Upper lobe of right lung (tissue), 1 donor: ENCODE measurements at places on chromosomes 11 and 22.

- no peak overlapping the region for H3K27ac ChIP-seq
- H3K36me3 ChIP-seq: no peaks in the 10 kb centered on the region
- H3K27me3 ChIP-seq: peaks cover 50% of the 10 kb centered on the region
- peaks cover 13% of the 10 kb centered on the region for H3K4me1 ChIP-seq
These were observed 1.8 kb downstream of the CALCB start for GRCh38 chr11:15075162-15075526.

DNA sequence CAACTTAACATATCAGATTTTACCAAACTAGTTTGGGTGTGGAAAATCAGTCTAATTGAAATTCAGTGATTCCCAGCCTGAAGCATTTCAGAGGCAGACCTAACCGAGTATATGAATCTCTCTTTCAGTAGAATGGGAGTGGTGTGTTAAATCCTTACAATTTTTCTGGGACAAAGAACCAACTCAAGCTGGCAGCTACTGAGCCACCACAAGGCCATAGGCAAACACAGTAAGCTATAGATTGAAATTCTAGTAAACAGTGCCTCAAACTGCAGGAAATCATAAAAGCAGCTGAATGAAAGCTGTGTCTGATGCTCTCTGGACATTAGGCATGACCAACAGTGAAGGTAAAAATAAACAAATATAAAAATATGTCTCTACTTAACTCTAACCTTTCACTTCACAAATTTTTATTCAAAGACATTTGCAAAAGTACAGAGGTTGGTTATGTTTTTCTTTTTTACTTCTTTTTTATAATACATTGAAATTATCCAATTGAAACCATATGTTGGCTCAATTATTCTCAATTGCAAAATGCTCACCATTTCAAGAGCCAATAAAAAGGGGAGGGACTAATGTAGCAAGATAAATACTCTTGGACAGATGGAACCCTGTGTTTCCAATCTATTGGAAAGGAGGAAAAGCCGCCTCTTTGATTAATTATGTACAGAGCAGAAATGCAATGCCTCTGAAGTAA lies 35.8 kb upstream of the FIBIN start:
- no peaks in the 10 kb centered on the region for H3K27me3 ChIP-seq
- H3K36me3 ChIP-seq: no peaks in the 10 kb centered on the region
- no peak overlapping the region for H3K27ac ChIP-seq
- H3K4me3 ChIP-seq: no peak overlapping the region
- no peaks in the 10 kb centered on the region for H3K4me1 ChIP-seq
- DNase-seq: no peak

GRCh38 chr11:19800162-19800561 lies 87.5 kb downstream of the NAV2 start:
- H3K36me3 ChIP-seq: no peaks in the 10 kb centered on the region
- no peak overlapping the region for H3K4me3 ChIP-seq
- peaks cover 9% of the 10 kb centered on the region for H3K4me1 ChIP-seq
- no peak overlapping the region for H3K27ac ChIP-seq

GRCh38 chr11:47786373-47786772 lies 19.2 kb upstream of the FNBP4 start:
- H3K27me3 ChIP-seq: no peaks in the 10 kb centered on the region
- no peak overlapping the region for H3K27ac ChIP-seq
- peaks cover 99% of the 10 kb centered on the region for H3K36me3 ChIP-seq
- no peak overlapping the region for H3K4me3 ChIP-seq
- H3K4me1 ChIP-seq: no peaks in the 10 kb centered on the region

DNA sequence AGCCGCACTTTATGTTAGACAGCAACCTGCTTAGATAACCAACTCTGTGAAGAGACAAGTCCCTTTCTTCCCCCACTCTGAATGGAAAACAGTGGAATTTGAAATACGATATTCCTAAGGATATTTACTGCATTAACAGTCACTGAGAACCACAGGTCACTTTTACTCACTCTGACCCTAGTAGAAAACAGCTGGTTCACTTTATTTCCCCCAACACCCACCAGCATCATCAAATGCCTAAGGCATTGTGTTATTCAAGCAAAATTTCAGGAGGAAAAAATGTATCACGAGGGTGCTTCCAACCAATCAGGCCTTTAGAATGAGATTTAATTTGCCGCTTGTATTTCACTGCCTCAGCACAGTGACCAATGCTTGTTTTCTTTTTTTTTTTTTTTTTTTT lies 1134.1 kb upstream of the CCDC90B start:
- no peaks in the 10 kb centered on the region for H3K27me3 ChIP-seq
- no peaks in the 10 kb centered on the region for H3K36me3 ChIP-seq
- DNase-seq: no peak

GRCh38 chr11:105202422-105202821 lies 62.9 kb upstream of the CARD18 start:
- DNase-seq: no peak
- H3K36me3 ChIP-seq: no peaks in the 10 kb centered on the region
- H3K27ac ChIP-seq: no peak overlapping the region
- no peak overlapping the region for H3K4me3 ChIP-seq
- H3K4me1 ChIP-seq: no peaks in the 10 kb centered on the region

DNA sequence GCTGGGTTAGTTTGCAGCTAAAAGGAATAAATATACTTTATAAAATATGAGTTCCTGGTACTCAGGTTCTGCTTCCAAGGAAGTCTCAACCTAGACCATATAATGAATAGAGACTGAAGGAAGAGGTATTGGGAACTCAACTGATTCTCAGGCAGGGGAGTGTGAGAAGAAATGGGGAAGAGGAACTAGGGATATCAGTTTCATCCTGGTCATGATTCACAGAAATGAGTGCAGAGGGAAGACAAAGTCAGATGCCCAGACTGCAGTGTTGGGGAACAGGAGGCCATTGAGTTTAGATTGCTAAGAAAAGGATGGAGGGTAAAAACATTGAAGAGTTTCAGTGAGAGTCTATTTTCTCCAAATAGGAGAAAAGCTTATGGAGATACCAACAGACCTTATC lies 28.8 kb downstream of the PLAAT5 start:
- no peak for DNase-seq
- no peak overlapping the region for H3K4me3 ChIP-seq
- no peaks in the 10 kb centered on the region for H3K4me1 ChIP-seq
- no peaks in the 10 kb centered on the region for H3K36me3 ChIP-seq
- H3K27me3 ChIP-seq: no peaks in the 10 kb centered on the region
- H3K27ac ChIP-seq: no peak overlapping the region

GRCh38 chr11:45141171-45141570 lies 5.3 kb upstream of the PRDM11 start:
- H3K27me3 ChIP-seq: no peaks in the 10 kb centered on the region
- H3K4me1 ChIP-seq: no peaks in the 10 kb centered on the region
- H3K27ac ChIP-seq: no peak overlapping the region

- peak overlapping the region; percentile 7 for H3K4me3 ChIP-seq
- no peaks in the 10 kb centered on the region for H3K36me3 ChIP-seq
- peaks cover 31% of the 10 kb centered on the region for H3K4me1 ChIP-seq
- no peak for DNase-seq
These were observed 18.6 kb downstream of the IRAG1 start for GRCh38 chr11:10674911-10675440.

DNA sequence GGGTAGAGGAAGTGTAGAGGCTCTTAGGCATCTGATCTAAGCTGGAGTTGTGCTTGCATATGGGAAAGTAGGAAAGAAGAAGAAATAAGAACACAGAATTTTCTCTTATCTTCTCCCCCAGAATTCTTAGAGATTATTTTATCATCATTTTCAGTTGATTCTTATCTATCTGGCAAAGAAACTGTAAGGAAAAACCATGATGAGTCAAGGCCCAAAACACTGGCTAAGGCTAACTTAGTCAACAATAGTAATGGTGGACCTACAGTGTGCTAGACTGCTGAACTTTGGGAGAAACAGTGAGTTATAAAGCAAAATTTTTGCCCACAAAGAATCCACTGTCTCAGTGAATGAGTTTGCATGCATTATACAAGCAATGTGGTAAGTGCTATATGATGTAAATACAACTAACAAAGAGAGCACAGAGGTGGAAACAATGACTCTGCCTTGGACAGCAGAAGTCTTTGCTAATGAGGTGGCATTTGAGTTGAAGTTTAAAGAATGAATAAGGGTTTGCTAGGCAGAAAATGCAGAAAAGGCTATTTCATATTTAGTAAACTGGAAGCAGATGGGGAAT lies 344.5 kb upstream of the PLET1 start:
- no peaks in the 10 kb centered on the region for H3K4me1 ChIP-seq
- no peaks in the 10 kb centered on the region for H3K27me3 ChIP-seq
- no peak for DNase-seq
- no peak overlapping the region for H3K27ac ChIP-seq
- H3K36me3 ChIP-seq: no peaks in the 10 kb centered on the region
- no peak overlapping the region for H3K4me3 ChIP-seq

DNA sequence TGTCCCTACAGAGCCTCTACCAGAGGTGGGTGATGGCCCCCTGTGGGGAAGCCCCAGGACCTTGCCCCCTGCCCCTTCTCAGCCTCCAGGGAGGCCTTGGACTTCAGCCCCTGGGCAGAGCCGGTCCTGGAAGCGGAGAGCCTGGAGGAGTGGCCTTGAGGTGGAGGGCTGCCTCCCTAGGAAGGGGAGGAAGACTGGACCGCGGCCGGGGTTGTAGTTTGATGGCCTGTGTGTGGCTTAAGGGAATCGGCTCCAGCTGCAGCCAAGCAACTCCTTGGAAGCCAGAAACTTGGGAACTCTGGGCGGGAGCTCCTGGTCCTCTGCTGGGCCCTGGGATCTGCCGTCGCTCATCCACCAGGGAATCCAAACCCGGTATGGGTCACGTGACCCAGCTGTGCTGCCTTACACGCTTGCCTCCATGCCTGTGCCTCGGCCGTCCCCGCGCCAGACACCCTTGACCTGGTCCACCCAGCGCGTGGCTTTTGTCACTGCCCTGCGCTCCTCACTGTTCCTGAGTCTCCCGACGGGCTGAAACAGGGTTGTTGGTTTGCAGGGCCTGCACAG lies 23.5 kb upstream of the ARHGAP8 start:
- DNase-seq: no peak
- H3K4me3 ChIP-seq: no peak overlapping the region
- peak overlapping the region; percentile 70 for H3K27ac ChIP-seq

DNA sequence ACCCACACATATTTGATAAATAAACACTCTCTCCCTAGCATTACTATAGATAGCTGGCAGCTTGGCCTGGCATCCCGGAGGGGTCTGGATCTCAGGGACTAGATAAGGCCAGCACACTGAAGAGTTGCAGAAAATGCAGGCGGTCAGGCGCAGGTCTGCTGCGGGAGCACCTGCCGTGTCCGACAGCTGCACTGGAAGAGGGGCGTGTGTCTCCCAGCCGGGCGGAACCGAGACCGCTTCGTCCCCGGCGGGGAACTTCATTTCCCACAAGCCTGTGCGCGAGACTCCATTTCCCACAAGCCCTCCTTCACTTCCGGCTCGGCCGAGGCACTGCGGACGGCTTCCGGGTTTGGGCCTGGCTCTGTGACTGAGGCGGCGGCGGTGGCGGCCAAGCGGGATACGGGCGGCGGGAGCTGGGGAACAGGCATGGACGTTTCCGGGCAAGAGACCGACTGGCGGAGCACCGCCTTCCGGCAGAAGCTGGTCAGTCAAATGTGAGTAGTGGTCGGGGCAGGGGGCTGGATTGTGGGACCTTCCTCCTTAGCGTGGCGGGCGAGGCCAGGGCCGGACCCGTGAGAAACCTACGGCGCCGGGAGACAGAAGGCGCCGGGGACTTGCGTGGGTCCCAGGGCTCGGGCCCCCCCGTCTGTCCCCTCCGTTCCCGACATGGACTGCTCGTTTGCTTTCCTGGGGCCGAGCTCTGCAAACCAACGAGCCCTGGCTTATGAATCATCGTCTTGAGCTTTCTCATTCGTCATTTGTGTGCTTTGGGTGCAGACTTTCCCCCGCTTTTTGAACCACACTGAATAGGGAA lies at the start of gene MED15:
Gene MED15 (plus strand): TSS at position 358 of the 814 bp plus-strand sequence. CDS start 69 bp downstream, at position 427.
- DNase-seq: peak; percentile 95
- no peaks in the 10 kb centered on the region for H3K27me3 ChIP-seq
- peak within 1 kb of the TSS; percentile 94 for H3K27ac ChIP-seq
- peaks cover 35% of the 10 kb centered on the region for H3K4me1 ChIP-seq

DNA sequence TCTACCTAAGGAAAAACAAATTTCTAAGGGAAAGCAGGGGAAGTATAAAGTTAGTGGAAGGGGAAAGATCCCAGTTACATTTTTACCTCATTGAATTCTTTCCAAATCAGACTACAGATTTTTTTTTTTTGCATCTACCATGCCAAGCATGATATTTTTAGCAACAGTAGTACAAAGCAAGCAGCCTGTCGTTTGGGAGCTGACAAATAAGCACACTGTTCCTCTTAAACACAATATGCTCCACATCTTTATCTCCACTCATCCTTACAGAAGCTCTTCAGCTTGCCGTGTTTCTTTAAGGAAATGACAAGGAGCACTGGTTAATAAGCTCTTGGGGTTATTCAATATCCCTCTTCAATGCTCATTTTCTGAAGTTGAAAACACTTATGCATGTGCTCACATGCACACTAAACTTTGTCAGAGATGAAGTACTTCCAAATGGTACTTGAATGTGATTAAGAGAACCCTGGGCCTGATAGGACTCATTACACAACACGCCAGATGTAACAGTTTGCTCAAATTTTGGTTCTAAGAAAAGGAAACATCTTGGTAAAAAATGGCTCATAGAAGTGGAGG lies 53.8 kb downstream of the PAX6 start:
- no peak for DNase-seq
- no peak overlapping the region for H3K27ac ChIP-seq
- no peaks in the 10 kb centered on the region for H3K36me3 ChIP-seq
- no peak overlapping the region for H3K4me3 ChIP-seq

DNA sequence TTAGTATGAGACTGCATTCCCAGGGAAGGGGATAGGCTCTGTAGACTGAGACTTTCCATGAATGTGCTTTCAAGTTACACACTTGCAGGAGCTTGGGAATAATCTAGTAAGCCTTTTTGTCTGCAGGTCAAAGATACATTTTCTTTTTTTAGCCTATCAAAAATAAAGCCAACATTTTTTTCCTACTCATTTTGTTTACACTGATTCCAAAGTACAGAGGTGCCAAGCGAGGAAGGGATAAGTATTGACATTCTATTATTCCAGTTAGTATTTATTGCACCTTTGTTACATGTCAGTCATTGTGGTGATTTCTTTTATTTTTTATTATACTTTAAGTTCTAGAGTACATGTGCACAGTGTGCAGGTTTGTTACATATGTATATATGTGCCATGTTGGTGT lies 413.0 kb upstream of the CHORDC1 start:
- no peak for DNase-seq
- H3K4me3 ChIP-seq: no peak overlapping the region
- no peaks in the 10 kb centered on the region for H3K4me1 ChIP-seq
- H3K27ac ChIP-seq: no peak overlapping the region
- H3K27me3 ChIP-seq: no peaks in the 10 kb centered on the region

GRCh38 chr11:37105427-37105826 lies 507.4 kb upstream of the RAG2 start:
- DNase-seq: no peak
- no peaks in the 10 kb centered on the region for H3K27me3 ChIP-seq
- H3K27ac ChIP-seq: no peak overlapping the region
- H3K36me3 ChIP-seq: no peaks in the 10 kb centered on the region
- H3K4me1 ChIP-seq: no peaks in the 10 kb centered on the region

- H3K36me3 ChIP-seq: no peaks in the 10 kb centered on the region
- DNase-seq: peak; percentile 37
- H3K27me3 ChIP-seq: no peaks in the 10 kb centered on the region
- H3K4me3 ChIP-seq: no peak overlapping the region
These were observed 34.3 kb downstream of the MYEOV start for GRCh38 chr11:69328231-69328630.
